ENCODE measurements at places on chromosomes 12 and 14.

DNA sequence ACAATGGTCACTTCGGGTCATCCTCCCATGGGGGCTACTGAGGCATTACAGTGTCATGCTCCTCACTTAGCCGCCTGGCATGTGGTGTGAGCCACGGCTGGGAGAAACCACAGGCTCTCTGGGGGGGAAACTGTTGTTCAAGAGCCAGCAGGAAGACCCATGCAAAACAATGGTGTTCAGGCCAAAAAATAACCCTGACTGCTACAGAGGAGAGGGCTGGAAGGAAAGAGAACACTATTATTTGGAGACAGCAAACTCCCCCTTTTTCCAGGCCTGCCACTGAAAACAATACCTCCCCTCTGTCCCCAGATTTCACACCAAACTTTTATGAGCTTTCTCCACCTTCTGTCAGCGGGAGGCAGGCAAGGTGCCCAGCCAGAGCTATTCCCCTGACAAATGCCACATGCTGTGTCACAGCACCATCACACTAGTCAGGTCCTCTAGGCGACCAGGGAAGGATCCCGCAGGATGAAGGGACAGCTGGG lies 83.7 kb downstream of the CHGA start:
- DNase-seq = no peak

DNA sequence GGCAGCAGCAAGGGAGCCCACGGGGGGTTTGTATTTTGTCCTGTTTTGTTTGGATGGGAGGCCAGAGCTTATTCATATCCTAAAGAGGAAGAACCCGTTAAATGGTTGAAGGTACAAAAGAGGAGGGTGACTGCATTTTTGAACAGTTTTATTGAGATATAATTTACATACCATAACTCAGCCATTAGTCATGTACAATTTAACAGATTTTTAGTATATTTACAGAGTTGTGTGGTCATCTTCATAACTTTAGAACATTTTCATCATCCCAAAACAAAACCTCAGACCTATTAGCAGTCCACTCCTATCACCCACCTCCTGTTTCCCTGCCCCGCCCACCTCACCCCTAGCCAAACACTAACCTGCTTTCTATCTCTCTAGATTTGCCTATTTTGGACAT lies 12.6 kb downstream of the NRDE2 start:
- no peak for DNase-seq

GRCh38 chr12:123761841-123762714 lies at the start of gene DNAH10:
Gene DNAH10, plus strand, starts transcription at chr12:123762301. Its CDS starts 36 bp downstream, at chr12:123762337.
- DNase-seq = peak; percentile 82

- DNase-seq = no peak
Observed at GRCh38 chr14:89629383-89629782, 212.3 kb upstream of the FOXN3 start.
